Stimulated activated CD4-positive, alpha-beta T cell treated with anti-CD3 and anti-CD28 coated beads, Interleukin-1b, Interleukin-23, amount 100 ng/mL, for 1 hour (primary cell): ENCODE measurements at places on chromosomes 13 and 19.

DNA sequence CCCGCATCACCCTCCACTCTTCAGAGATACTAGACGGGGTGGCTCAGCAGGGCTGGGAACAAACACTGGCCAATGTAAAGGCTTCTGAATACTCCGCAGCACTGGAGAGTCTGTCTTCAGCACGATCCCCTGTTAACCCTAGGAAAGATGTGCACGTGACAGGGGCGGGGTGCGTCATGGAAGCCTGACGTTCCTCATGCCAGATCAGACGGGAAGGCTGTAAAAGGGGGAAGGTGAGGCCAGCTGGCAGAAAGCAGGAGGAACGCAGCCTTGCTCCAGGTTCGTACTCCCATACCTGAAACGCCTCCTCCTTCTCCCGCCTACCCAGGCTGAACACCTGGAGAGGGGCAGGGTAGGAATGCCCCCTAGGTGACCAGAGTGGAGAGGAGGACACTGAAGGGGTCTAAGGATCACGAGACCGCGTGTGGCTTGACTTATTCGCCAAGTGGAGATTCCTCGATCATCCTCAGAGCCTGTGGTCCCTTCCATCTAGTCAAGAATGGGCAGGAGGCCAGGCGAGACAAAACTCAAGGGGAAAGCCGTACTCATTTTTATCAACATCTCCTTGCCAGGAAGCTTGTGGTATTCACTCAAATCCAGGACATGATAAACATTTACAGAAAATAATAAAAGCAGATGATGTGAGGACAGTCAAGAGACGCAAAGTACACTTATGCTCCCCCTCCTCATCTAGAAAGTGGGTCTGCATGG, 18.2 kb upstream of the FFAR2 start:
- DNase-seq = no peak

DNA sequence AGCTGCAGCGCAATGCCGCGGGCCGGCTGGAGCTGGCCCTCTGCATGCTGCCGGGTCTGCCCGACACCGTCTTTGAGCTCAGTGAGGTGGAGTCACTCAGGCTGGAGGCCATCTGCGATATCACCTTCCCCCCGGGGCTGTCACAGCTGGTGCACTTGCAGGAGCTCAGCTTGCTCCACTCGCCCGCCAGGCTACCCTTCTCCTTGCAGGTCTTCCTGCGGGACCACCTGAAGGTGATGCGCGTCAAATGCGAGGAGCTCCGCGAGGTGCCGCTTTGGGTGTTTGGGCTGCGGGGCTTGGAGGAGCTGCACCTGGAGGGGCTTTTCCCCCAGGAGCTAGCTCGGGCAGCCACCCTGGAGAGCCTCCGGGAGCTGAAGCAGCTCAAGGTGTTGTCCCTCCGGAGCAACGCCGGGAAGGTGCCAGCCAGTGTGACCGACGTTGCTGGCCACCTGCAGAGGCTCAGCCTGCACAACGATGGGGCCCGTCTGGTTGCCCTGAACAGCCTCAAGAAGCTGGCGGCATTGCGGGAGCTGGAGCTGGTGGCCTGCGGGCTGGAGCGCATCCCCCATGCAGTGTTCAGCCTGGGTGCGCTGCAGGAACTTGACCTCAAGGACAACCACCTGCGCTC, 3.8 kb upstream of the MAP2K7 start:
- DNase-seq = no peak

GRCh38 chr13:39612023-39612637, 9.1 kb upstream of the LHFPL6 start:
- DNase-seq = no peak

- no peak for DNase-seq
Observed at GRCh38 chr19:4015705-4016402, 8.3 kb downstream of the PIAS4 start.

GRCh38 chr19:48244281-48244680, 11.4 kb downstream of the CARD8 start:
- no peak for DNase-seq

GRCh38 chr19:11208561-11209471, 11.5 kb upstream of the KANK2 start:
- DNase-seq = no peak

DNA sequence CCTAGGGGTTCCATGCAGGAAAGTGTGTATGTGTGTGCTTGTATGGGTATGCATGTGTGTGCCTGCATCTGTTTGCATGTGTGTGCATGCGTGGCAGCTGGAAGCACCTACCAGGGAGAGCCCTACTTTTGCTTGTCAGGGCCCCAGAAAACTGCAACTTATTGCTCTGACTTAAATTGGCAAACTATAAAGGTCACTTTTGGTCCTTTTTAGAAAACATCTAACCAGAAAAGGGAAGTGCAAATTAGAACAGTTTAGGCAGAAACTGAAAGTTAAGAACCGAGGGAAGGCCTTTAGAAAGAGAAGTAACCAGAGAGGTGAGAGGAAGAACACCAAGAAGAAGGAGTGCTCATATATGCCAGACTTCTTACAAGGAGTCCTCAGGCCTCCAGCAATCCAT, 32.5 kb downstream of the DLEU7 start:
- no peak for DNase-seq

- DNase-seq = no peak
Observed at GRCh38 chr13:50152224-50152623, 137.0 kb downstream of the KCNRG start.

- DNase-seq = no peak
Observed at GRCh38 chr13:21964686-21965085, 293.8 kb downstream of the FGF9 start.

- DNase-seq = no peak
Observed at GRCh38 chr13:39254601-39255000, 216.3 kb downstream of the NHLRC3 start.

- no peak for DNase-seq
Observed at GRCh38 chr13:72521940-72522661, 205.3 kb downstream of the MZT1 start.

GRCh38 chr19:45340232-45340898, at the start of gene KLC3:
KLC3 (plus strand) TSS chr19:45340750; CDS start chr19:45345542, 4,792 bp downstream.
- DNase-seq = no peak

DNA sequence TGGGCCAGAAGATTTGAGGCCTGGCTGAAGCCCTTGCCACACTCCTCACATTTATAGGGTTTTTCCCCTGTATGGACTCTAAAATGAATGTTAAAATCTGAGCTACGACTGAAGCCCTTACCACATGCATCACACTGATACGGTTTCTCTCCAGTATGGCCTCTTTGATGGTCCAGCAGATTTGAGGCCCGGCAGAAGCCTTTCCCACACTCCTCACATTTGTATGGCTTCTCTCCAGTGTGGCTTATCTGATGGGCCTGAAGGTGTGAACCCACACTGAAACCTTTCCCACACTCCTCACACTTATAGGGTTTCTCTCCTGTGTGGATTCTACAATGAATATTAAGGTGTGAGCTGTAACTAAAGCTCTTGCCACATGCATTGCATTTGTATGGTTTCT, 21.0 kb downstream of the ZNF45 start:
- DNase-seq = no peak

DNA sequence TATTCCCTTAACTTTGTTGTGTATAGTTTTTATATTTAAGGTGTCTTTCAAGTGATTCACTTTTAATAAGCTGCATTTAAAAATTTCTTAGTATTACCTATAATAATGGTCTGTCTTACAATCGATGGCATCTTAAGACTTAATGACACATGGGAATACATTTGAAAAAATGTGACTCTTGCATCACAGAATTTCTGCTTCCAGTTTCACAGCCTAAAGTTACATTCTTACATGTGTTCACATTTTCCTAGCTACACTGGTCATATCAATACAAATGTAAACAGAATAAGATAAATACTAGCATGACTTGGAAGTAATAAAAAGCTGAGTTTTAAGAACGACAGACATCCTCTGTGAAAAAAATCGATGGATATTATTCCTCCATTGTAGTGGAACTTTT, 1597.1 kb upstream of the MIR17HG start:
- no peak for DNase-seq

GRCh38 chr13:33185853-33186252, 99.7 kb downstream of the STARD13 start:
- DNase-seq = no peak

DNA sequence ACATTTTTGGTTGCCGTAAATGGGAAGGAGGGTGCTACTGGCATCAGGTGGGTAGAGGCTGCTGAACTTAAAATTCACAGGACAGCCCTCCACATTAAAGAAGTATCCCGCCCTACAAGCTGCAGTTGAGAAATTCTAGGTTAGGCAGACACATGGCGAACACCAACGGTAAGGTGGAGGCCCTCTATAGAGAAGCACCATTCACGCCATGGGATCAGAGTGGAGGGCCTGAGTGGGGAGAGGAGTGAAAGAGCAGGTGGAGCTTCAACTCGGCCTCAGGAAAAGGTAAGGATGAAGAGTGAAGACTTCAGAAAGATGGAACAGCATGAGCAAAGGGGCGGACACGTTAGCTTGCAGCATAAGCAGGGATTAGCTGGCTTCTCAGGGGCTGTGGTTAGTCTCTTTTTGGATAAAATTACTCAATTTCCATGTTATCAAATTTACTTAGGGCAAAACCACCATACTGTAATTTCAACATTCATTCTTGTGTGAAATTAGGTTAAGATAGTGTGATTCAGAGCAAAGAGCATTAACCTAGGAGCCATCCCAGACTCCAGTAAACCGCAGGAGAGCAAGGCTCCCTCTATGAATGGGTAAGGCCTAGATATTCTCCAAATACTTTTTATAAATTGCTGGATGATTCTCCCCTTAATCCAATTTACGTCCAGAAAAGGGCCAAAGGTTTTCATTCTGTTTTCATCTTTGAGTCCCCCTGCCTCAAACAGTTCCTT, 1.2 kb downstream of the EEF1AKMT1 start:
- no peak for DNase-seq

DNA sequence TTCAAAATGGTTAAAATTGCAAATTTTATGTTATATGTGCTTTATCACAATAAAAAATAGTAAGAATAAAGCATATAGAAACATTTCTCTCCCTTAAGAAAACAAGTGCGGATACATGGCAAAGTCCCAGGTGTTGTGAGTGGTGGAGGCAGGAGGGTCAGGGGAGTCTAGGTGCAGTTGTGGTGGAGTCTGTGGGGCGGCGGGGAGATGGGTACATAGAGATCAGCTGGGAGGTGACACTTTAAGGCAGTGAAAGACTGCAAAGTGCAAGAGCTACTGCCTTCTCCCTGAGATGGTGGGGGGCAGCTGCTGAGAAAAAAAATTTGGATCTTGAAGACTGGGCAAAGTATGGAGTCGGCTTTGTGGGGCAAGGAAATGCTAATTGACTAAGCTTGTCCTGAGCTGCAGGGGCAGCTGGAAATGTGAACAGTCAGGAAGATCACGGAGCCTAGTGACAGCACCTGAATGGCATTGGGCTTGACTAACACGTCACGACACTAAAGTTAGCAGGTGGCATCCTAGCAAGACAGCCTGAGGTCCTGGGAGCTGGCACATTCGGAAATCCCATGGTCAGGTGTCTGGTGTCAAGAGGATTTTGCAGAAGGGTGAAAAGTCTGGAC, 72.9 kb upstream of the IRS2 start:
- no peak for DNase-seq

DNA sequence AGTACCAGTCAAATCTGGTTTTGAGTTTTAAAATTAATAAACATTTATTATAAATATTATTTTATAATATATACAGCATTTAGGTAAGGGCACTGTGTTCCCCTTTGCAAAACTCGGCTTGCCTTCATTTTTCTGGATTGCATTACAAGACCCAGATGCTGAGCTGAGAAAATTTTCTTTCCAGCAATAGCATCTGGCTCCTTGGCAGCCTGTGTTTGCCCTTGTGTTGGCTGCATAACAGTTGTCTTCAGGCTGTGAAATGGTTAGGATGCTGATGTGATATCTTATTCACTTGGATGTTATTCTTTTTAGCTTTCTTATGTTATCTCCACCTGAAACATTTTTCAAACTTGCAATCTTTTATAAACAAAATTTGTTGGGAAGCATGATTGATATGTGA, 784.4 kb downstream of the DACH1 start:
- no peak for DNase-seq

DNA sequence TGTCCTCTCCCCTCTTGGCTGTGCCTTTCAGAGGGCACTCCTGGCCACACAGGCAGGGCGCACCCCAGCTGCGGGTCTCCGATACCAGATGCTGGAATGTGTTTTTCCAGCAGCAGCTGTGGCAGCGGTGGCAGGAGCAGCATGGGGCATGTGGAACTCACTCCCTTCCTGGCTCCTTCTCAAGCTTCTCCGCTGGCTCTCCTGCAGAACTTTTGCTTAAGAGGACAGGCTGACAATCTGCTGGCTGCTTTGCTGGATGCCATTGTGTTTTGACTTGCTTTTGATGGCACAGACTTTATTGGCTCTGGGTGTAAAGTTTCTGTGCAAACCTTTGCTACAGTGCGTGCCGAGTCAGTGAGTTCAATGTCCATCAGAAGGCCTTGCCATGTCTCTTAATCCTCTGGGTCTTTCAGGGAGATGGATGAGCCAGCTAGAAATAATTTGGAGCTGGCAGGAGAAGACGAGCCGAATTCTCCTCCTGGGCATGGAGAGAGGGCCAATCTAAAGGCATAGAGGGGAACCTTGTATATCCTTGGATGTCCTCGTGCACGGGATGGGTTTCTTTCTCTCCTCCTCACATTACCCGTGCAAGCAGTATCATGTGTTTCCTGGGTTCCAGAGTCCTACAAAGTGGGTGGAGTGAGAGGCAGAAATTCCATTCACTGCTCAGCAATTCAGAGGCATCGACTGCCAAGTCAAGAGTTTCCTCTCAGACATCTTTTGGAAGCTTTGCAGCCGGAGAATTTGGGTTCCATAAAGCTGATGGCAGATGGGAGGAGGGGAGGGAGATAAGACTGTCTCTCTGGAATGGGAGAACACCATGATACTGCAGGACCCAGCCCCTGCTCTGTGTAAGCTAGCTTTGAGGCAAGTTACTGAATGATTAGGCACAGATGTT, 231.2 kb downstream of the FGF9 start:
- no peak for DNase-seq

DNA sequence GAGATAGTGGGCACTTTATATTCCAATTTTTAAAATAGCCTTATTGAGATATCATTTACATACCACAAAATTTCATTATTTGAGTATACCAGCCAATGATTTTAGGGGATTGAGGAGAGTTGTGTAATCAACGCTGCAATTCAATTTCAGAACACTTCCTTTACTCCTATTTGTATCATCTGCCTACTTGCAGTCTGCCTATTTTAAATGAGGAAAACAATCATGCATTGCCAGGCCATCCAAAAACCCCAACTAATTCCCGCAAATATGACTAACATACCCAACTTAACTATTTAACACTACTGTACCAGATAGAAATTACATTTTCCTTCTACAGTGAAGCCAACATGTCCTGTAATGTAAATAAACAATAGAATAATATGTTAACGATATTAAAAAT, 26.7 kb downstream of the CAB39L start:
- no peak for DNase-seq

- no peak for DNase-seq
Observed at GRCh38 chr19:39335168-39335548, 685 bp downstream of the GMFG start.

GRCh38 chr19:44401139-44402115, at the start of gene ZNF285:
ZNF285 (minus strand) TSS chr19:44401608; CDS start chr19:44397213, 4,395 bp downstream.
- peak; percentile 25 for DNase-seq

DNA sequence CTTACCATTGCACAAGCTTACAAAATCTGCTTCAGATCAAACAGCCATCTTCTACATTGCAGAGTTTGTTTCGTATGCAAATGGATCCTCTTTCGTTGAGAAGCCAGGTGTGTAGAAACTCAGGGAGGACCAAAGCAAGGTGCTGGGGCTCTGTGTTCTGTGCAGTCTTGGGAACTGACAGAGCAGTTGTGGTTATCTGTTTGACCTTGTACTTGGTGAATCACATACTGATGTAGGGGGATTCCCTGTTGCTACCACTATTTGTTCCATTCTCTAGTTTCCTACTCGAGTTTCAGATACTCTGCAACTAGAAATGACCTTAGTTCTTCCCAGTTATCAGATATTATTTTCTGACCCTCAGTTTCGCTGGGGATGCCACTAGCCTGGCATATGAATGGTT, 95.2 kb upstream of the CLDN10 start:
- DNase-seq = no peak

GRCh38 chr19:1633269-1633826, 19.1 kb downstream of the TCF3 start:
- no peak for DNase-seq
